Stimulated activated CD8-positive, alpha-beta memory T cell treated with anti-CD3 and anti-CD28 coated beads, Interleukin-15, amount 100 ng/mL, for 24 hours (primary cell): ENCODE measurements at places on chromosomes 16 and 17.

- DNase-seq = no peak
These were observed 3.1 kb upstream of the KCNJ12 start for GRCh38 chr17:21373036-21373435.

DNA sequence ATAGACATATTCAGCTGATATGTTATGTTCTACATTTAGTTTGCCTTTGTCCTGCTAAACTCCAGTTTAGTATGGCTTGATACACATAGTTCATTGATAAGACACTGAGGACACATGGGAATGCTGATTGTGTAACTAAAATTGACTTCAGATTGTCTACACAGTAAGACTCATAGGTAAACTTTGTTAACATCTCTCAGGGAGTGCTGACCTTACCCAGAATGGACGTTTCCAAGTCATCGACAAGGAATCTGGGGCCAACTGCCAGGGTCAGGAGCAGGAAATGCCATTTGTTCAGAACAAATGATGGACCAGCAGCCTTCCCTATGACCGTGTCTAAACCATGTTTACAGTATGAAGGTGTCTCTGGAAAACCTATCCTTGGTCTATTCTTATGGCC is 58.7 kb downstream of the DYNLRB2 start:
- DNase-seq = no peak

DNA sequence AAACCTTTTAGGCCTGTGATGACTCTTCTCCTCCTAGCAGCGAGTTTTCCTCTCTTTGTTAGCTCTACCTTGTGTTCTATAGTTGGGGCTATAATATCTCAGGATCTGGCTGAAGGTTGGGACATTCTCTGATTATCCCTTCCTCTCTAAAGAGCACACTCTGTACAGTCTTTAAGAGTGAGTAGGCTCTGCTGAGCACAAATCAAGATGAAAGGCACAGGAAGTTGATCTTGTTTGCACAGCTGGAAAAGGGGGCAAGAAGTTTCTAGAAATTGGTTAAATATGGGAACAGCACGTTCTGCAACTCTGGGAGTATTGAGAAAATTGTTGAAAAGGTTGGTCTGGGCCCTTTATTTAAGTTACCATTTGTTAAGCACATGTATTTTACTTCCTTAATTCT is 240.9 kb downstream of the CDH11 start:
- DNase-seq = no peak

DNA sequence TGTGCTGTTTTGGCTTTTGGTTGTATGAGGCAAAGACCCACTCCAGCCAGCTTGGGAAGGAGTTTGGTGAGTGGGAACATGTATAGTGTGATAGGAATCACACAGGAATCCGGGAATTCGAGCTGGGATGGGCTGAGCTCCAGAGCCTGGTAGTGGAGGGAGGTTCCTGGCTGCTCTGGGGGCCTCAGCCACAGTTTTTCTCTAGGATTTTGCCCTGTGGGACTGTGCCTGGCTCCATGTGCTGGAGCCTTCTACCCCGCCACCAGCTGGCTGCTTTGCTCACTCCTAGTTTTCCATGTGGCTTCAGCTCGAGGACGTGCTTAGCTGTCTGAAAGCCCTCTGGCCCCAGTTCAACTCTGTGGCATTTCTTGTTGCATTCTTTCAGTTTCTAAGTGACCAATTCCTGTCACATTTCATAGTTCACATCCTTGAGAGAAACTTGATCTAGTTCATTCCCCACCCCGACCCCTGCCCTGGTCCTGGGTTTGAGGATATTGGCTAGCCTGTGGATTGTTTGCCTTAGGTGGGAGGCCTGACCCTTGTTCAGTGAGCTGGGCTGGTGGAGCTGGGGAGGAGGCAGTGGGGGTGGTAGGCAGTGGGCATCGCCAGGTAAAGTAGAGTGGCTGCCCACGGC is 5.0 kb downstream of the SEC14L1 start:
- DNase-seq = no peak

DNA sequence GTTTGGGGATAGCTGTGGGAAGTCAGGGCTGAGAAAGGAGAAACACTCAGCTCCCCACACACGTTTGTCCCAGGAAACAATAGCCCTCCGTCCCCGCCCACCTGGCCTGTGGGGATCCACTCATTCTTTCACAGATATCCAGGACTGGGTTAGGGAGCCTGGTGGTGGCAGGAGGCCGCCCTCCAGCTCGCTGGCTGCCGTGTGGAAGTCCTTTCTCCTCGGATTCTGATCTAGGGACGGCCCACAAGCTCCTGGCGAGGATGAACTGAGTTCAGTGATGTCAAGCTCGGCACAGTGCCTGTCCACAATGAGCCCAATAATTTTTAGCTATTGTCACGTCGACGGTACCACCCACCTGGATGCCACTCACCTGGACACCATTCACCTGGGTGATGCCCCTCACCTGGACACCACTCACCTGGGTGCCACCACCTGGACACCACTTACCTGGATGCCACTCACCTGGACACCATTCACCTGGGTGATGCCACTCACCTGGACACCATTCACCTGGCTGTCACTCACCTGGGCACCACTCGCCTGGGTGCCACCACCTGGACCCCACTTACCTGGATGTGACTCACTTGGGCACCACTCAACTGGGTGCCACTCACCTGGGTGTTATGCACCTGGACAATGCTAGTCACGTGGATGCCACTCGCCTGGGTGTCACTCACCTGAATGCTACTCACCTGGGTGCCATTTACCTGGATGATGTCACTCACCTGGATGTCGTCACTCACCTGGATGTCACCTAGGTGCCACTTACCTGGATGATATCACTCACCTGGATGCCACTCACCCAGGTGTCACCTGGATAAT is 172.5 kb upstream of the FOXF1 start:
- no peak for DNase-seq

- DNase-seq = peak; percentile 58
These were observed 982 bp upstream of the NEURL4 start for GRCh38 chr17:7329997-7330637.

DNA sequence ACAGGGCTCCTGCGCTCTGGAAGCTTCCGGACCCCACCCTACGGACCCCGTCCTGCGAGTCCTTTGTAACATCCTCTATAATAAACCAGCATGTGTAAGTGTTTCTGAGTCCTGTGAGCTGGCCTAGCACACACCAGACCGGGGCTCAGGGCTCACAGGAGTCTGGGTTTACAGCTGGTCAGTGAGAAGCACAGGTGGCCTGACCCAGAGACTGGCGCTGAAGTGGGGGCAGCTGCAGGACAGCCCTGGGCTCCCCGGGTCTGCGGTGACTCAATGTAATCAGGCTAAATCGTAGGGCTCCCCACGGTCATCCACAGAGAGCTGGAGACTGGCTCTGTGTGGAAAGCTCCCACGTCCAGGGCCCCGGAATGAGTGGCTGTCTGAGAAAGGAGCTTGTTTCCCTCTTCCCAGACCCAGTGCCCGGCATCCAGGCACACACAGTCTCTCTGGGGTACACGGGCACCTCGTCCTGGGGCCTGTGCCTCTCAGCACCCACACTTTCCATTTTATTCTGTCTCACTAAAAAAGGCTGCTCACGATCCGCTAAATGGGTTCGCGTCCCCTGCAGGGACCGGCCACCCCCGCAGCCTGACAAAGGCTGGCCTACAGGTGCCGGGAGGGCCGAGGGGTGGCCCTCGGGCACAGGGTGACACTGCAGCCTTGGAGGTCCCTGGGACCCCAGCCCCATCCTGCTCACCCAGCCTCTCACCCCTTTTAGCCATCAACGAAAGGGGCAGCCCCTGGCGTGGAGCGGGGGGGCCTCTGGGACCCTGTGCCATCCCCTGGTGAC is 18.9 kb upstream of the CBFA2T3 start:
- DNase-seq = no peak

DNA sequence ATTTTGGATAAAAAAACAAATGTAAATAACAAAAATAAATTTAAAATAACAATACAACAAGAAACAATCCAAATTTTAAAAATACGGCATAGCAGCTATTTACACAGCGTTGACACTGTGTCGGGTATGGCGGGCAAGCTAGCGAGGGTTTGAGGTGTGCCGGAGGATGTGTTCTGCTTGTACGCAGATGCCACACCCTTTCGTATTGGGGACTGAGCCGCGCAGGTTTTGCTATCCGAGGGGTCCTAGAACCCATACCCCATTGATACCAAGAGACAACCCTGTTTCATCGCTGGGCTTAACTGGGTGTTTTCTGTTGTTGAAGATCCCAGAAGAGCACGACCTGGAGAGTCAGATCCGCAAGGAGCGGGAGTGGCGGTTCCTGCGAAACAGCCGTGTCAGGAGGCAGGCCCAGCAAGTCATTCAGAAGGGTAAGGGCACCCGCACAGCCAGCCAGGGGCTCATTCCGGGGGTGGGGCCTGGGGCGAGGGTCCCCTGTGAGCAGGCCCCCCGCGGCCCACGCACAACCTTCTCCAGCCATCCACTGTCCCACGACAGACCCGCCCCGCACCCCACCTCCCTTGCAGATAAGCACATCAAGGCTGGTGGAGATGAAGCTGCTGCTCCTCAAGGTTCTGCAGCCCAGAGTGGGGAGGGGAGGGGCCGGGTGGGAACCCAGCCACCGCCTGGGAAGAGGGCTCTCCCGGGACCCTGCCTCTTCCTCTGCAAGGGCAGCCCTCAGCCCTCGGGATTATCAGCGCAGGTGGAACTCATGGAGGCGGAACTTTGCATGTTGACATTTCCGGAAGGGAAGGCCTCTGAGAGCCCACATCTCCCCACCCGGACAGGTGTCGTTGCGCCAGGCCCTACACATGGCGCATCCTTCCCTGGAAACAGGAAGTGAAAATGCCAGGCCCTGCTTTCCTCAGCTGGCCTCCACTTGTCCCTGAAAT is 51.2 kb upstream of the CHMP6 start:
- no peak for DNase-seq

GRCh38 chr16:14303639-14304394 is 232.7 kb downstream of the MRTFB start:
- DNase-seq = no peak

DNA sequence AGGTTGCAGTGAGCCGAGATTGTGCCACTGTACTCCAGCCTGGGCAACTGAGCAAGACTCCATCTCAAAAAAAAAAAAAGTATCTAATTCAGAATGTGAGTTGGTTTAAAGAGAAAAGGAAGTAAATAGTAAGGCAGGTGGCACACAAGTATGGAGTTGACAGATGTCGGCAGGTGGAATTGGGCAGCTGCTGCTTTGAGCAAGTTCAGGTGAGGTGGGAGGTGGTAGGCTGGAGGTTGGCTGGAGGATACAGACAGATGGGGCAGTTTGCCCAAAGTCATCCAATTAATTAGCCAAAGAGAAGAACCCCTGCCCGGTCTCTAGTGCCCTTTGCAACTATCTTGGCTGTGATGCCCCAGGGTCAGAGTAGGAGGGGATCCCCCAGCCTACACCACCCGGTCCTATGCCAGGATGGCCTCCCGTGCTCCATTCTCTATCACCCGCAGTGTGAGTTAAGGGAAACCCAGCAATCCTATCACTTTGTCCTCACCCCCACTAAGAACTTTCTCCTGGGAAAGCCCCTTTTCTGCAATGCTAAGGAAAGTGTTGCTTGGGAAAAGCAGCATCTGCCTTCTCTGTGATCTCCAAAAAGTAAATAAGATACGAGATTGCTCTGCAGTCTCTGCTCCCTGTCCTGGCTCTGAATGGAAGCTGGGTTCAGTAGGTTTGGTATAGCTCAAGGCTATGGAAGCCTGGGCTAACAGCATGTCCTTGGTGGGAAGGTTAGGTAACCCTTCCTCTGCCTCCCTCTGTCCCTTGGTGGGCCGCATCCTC is 32.2 kb downstream of the SLC12A3 start:
- no peak for DNase-seq

- no peak for DNase-seq
These were observed 231.0 kb upstream of the EEF2KMT start for GRCh38 chr16:5328546-5328945.

DNA sequence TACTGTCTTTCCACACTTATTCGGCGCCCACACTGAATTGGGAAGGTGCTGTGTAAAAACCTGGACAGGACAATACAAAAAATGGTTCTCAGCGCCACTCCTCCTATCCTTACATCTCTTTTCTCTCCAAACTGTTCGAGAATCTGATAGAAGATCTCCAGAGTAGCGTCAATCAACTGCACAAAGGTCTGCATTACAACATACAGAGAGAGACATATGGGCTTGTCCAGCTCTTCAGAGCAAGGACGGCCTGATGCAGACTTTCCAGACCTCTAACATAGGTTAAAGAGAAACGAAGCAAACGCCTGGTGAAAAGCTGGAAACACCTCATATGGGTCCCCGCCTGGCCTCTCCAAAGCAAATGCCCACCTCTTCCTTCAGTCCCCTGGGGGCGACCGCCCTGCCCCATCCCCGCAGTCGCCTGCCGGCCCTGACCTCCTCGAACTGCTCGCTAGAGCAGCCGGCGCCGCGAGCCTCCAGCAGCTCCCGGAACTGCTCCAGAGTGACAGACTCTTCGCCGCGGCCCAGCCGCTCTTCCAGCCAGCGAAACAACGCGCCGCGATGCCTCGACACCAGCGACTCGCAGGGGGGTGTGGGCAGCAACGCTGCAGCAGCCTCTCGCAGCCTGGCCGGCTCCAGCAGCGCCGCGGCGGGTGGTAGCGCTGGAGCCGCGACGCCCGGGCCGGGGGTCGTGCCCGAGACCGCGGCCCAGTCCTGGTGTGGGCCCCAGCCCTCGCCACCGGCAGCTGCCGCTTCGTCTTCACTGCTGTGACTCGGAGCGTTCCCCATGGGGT is 526 bp downstream of the ZZEF1 start:
- DNase-seq = no peak

DNA sequence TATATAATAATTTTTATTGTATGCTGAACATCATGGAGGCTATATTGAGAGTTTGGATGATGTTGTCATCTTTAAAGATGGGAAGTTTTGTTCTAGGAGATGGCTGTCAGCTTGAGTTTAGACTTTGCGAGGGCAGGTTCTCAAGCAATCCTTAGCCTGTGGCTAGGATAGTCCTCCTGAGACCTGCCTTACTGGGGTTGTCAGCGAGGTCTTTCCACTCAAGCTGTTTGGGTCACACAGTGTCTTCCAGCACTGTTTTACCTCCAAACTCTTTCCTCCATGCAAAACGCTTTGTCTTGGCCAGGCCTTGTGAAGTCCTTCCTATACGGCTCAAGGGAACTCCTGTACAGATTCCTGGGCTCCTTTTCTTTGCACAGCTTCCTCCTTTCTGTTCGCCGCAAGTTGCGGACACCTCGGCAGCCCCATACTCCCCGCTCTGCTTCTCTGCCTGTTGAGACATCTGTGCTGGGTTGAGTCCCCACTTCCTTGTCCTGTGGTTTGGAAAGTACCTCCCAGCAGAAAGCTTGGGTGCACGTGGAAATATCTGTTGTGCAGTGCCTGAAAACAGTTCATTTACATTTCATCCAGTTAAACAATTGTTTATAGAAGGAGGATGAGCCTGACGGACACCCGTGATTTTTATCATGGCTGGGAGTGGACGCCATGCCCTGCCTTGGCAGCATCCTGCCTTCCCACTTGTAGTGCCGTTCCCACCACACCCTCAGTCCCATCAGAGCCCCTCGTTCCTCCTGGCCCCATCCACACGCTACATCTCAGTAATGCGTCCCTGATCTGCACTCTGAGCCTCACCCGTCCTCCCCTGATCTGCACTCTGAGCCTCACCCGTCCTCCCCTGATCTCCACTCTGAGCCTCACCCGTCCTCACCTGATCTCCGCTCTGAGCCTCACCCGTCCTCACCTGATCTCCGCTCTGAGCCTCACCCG is 55.0 kb upstream of the CBFA2T3 start:
- no peak for DNase-seq

GRCh38 chr16:49967012-49967559 is 57.9 kb upstream of the CNEP1R1 start:
- DNase-seq = no peak

- DNase-seq = no peak
These were observed 3.1 kb downstream of the ABAT start for GRCh38 chr16:8677481-8677880.
